A549 treated with CORT108297 at 1 μM for 4 hours (cell line): ENCODE measurements at places on chromosomes 11 and 22. TPM values are rescaled to one million over a fixed set of nuclear protein-coding genes. Genes with fewer than 3 reads are reported as not detected.

Gene A4GALT
- 13.4 to 19.4 TPM (median 17.6 TPM) in 5 replicates for total RNA-seq

Gene SAA2
- 0.22 to 0.24 TPM (median 0.22 TPM) in 3 of 5 replicates, not detected in the others for total RNA-seq

Gene TRIM34
- 2.8 to 4.3 TPM (median 3.7 TPM) in 5 replicates for total RNA-seq

Gene SULT4A1
- total RNA-seq, result not detected in 5 replicates

Gene PHOX2A
- not detected in 5 replicates for total RNA-seq

Gene IL18
- total RNA-seq, result 92.2 to 108 TPM (median 101 TPM) in 5 replicates

Gene TYR
- not detected in 5 replicates for total RNA-seq

Gene DRD2
- 0.05 to 0.31 TPM (median 0.10 TPM) in 4 of 5 replicates, not detected in the other for total RNA-seq

Gene TTC36
- not detected in 5 replicates for total RNA-seq

Gene FIBIN
- total RNA-seq, result not detected in 5 replicates

Gene CENATAC
- total RNA-seq, result 11.1 to 18.7 TPM (median 12.0 TPM) in 5 replicates

Gene CEP164
- 15.0 to 19.3 TPM (median 16.1 TPM) in 5 replicates for total RNA-seq

Gene POU2AF3
- total RNA-seq, result 0.73 to 1.3 TPM (median 0.79 TPM) in 5 replicates

Gene PLA2G6
- total RNA-seq, result 3.2 to 5.1 TPM (median 4.2 TPM) in 5 replicates

Gene CLTCL1
- total RNA-seq, result 4.6 to 6.1 TPM (median 5.6 TPM) in 5 replicates

Gene PDGFB
- total RNA-seq, result 3.0 to 4.5 TPM (median 4.2 TPM) in 5 replicates

Gene MS4A14
- total RNA-seq, result not detected in 5 replicates

Gene TTC28
- 2.2 to 3.3 TPM (median 3.0 TPM) in 5 replicates for total RNA-seq

Gene PDGFD
- total RNA-seq, result 7.0 to 9.0 TPM (median 8.3 TPM) in 5 replicates

Gene GLB1L3
- not detected in 5 replicates for total RNA-seq

Gene WEE1
- total RNA-seq, result 18.9 to 20.7 TPM (median 19.9 TPM) in 5 replicates

Gene CRYBB3
- total RNA-seq, result 0.22 TPM in 1 of 5 replicates, not detected in the others

Gene AQP11
- total RNA-seq, result 2.1 to 2.8 TPM (median 2.6 TPM) in 5 replicates

Gene OR5AL1
- not detected in 5 replicates for total RNA-seq

Gene CFL1
- 1,930 to 2,323 TPM (median 2,279 TPM) in 5 replicates for total RNA-seq

Gene CDK2AP2
- total RNA-seq, result 67.0 to 97.8 TPM (median 95.2 TPM) in 5 replicates

Gene LMO2
- total RNA-seq, result 0.22 to 0.69 TPM (median 0.57 TPM) in 5 replicates

Gene GLYAT
- total RNA-seq, result not detected in 5 replicates

Gene FOLR2
- total RNA-seq, result not detected in 5 replicates

Gene SLC22A8
- not detected in 5 replicates for total RNA-seq

Gene TMEM184B
- total RNA-seq, result 37.3 to 50.2 TPM (median 46.4 TPM) in 5 replicates

Gene FAM118A
- total RNA-seq, result 9.3 to 12.3 TPM (median 10.2 TPM) in 5 replicates

Gene SCT
- total RNA-seq, result not detected in 5 replicates

Gene CCDC81
- 0.18 to 0.38 TPM (median 0.23 TPM) in 5 replicates for total RNA-seq
